ENCODE measurements at places on chromosomes 12 and 14.

DNA sequence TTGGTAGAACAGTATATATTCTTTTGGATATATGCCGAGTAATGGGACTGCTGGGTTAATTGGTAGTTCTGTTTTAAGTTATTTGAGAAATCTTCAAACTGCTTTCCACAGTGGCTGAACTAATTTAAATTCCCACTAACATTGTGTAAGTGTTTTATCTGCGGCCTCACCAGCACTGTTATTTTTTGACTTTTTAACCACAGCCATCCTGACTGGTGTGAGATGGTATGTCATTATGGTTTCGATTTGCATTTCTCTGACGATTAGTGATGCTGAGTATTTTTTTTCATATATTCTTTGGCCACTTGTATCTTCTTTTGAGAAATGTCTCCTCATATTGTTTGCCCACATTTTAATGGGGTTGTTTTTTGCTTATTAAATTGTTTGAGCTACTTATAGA lies 357.4 kb downstream of the C12orf50 start:
- no peak for DNase-seq

DNA sequence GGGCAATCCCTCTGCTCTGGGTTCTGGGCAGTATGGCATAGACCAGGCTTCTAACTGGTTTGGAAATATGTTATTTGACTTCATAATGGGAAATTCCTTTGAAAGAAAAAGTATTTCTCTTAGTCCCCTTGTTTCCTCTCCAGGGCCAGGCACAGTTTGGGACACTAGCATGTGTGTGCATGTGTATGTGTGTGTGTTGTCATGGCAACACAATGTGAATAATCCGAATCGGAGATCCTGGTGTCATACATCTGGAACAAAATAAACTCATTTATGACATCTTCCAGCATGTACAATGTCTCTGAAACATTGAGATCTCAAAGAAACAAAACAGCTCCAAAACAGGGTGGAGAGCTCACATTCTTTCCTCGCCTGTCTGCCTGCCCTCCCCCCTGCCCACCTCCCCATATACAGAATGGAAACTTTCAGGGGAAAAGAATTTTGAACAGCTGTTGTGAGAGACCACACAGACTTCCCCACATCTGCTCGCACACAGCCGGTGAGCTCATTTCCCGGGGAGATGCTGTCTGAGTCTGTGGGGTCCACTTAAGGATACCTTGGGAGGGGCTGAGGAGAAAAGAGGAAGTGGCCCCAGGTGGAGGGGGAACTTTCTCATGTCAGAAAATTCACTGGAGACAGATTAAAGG lies 55.5 kb upstream of the PARP11 start:
- DNase-seq: no peak

- DNase-seq: no peak
Observed at GRCh38 chr12:52691076-52691840, 11.1 kb upstream of the KRT1 start.

GRCh38 chr14:78721756-78722480 lies 551.7 kb downstream of the NRXN3 start:
- no peak for DNase-seq

- DNase-seq: no peak
Observed at GRCh38 chr12:124493809-124494750, 73.3 kb downstream of the NCOR2 start.

- no peak for DNase-seq
Observed at GRCh38 chr14:24232645-24233537, at the start of gene GMPR2. Gene GMPR2 (plus strand): TSS chr14:24232929. CDS start chr14:24233254, 325 bp downstream.

DNA sequence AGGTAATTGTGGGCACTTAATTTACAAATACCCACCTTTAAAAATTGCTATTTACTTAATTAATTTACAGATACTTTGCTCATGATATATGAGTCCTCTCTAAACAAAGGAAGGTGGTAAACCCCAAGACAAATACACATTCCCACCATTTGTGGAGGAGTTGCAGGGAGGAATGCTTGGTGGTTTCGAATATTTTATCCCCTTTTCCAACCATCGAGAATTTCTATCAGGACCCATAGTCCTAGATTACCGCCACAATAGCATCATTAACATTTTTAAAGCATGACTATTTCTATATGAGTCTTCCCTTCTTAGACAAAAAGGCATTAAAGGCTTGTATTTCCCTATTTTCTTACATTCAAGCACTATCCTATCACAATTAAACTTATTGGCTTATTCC lies 34.2 kb upstream of the PLEKHA5 start:
- DNase-seq: no peak

DNA sequence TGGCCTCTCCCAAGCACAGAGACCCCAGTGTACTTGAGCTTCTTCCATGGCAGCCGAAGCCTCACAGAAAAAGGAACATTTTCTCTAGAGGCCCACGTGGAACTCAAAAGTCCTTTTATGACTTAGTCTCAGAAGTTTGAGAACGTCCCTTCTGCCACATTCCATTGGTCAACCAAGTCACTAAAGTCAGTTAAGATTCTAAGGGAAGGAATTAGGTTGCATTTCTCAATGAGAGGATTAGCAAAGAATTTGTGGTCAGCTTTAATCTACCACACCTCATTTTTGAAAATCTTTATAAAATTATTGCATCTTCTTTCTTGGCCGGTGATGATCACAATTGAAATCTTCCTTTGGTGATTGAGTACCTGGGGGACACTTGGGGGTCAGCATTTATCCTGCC lies 279.9 kb upstream of the TBX3 start:
- DNase-seq: no peak

- peak; percentile 77 for DNase-seq
Observed at GRCh38 chr12:112121780-112122565, 3.4 kb upstream of the TRAFD1 start.

DNA sequence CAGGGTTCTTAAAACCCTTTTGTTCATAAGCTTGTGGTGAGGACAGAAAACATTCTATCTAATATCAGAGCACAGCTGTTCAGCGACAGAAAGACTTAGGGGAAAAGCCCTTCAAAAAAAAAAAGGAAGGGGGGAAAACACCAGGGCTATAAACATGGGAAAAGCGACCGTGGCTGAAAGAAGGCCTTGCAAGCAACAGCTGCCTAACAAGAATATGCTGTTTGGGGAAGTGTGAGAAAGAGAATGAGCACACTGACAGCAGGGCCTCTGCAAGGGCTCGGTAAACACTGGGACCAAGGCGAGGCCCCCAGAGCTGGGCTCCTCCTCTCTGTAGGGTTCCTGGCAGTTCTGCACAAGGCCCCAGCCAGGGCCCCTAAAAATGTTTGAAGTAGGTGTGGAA lies 27.4 kb upstream of the CCND2 start:
- no peak for DNase-seq

GRCh38 chr12:118391424-118391823 lies 15.1 kb downstream of the SUDS3 start:
- DNase-seq: no peak

GRCh38 chr12:50707396-50707795 lies 56.5 kb upstream of the ATF1 start:
- no peak for DNase-seq

GRCh38 chr14:48805315-48805714 lies 780.9 kb downstream of the RPS29 start:
- no peak for DNase-seq

GRCh38 chr12:113735131-113735530 lies 231.0 kb downstream of the RBM19 start:
- DNase-seq: no peak

DNA sequence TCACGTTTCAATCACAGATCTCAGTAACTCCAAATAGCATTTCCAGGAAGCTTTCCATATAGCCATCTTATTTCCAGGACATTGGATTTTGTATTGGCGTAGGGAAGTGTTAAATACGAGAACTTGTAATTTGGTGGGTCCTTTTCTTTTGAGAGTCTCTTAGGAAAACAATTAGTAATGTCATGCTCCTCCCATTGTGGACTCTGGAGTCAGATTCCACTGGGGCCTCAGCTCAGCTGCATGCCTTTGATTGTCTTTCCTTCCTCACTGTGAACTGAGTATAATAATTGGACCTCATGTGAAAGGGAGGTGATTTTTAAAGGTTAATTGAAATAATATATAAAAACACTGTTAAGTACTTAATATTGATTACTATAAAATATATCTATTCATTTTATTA lies 462.6 kb downstream of the NPAS3 start:
- DNase-seq: no peak

DNA sequence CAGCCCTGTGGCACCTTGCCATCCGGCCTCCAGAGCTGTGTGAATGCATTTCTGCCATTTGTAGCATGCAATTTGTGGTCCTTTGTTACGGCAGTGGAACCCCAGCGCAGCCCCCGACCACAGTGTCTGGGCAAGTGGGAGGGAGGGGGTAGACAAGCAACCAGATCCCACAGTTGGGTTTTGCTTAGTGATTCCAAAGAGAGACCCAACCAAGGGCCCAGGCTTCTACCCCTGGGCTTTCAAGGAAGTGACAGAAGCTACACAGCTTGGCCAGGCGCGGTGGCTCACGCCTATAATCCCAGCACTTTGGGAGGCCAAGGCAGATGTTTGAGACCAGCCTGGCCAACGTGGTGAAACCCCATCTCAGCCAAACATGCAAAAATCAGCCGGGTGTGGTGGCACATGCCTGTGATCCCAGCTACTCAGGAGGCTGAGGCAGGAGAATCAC lies 17.8 kb downstream of the ZBTB42 start:
- DNase-seq: no peak

DNA sequence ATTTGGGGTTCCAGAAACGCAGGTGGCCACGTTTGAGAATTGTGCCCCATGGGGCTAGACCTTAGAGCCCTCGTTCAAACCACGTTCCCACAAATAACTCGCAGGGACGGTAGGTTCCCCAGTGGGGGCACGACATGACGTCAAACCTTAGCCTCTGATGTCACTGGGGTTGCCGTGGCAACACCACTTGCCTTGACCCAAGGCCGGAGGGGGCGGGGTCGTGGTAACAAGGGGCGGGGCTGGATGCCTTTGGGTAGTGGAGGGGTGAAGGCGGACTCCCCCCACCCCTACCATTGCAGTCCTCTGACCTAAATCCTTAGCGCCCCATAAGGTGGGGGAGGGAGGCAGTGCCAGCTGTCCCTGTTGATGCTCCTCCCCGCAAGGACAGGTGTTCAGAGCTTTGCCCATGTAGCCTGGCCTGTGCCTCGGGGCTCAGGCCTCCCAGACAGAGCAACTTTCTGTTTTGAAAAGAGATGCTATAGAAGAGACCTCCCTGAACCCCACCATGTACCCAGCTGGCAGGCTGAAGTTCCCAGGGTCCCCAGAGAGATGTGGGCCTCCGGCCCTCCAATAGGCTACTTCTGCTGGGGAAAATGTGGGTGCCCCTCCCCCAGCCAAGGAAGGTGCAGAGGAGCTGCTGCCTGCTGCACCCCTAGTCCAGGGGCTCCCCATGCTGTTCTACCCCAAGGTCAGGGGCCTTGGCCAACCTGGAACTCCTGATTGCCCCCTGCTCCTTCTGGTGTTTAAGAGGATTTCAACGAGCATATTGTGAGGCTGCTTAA lies 1.9 kb downstream of the FAM222A start:
- no peak for DNase-seq

GRCh38 chr12:19553175-19553574 lies 113.9 kb downstream of the AEBP2 start:
- no peak for DNase-seq

DNA sequence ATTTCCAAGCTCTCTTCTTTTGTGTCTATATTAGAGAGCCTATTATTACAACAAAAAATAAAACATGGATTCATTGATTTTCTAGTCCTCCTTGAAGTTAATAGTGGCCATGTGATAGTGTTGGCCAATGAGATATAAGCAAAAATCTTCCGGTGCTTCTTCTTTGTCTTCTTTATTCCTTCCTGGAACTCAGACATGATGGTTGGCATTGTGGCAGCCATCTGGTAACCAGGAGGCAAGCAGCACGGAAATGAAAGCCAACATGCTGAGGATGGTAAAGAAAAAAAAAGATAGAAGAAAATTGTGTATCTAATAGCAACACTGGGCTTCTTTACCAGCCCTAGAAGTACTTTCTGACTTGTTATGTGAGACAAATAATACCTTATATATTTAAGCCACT lies 50.8 kb upstream of the SEL1L start:
- DNase-seq: no peak

GRCh38 chr12:47995981-47996401 lies 8.3 kb downstream of the COL2A1 start:
- DNase-seq: peak; percentile 48

DNA sequence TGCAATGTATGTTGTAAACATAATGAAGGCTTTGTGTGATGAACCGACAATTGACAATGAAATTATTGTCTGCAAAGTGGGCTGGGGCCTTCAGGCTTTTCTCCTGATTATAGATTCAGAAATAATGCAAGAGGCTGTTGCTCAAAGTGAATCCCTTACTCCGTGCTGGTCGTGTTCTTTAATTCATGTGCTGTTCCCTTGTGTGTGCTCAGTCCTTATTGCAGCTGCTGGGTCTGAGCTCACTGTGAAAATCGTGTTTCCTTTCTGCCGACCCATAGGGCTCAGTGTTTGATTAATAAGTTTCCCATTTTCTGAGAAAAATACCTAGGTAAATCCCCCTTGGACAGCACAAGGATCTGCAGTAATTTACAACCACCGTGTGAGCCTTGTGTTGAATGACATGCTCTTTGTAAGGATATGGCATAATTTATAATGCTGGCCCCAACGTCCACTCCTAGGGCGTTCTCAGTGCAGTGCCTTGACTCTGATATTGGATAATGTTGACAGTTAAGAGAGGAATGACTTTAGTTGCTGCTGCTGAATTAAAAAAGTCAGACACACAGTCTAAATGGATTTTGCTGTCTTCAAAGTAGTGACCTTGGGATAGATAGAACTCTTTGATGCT lies 81.6 kb downstream of the RGS6 start:
- DNase-seq: no peak

DNA sequence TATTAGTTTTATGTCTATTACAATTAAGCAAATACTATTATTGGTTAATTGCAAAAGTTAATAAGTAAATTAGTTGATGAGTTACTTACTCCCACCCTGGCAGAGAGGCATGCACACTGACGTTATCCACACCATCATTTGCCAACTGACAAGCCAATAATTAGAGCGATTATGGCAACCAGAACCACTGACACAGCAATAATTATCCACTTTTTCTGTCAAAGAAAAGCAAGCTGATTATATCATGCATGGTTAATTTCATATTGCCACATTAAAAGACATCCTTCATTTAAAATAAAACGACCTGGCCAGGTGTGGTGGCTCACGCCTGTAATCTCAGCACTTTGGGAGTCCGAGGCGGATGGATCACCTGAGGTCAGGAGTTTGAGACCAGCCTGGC lies 43.1 kb downstream of the STX2 start:
- DNase-seq: no peak

DNA sequence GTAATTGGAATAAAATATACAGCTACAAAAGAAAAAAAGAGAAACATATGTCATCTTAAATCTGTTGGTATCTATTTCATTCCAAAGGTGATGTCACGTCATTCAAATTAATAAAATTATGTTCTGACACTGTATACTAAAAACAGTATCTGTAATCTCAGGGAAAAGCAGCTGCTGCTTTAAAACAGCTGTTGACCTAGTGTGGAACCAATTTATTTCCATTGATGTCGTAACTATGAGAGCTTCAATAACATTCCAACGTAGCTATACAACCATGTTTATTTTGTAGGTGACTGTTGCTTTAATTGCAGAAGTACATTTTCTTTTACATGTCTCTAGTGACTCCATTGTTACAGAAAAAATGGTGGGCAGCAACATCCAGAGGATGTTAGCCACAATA lies 571.7 kb downstream of the RPS29 start:
- no peak for DNase-seq

- no peak for DNase-seq
Observed at GRCh38 chr14:65072256-65072655, 30.1 kb downstream of the MAX start.

Measured in AG04450 (cell line).